ENCODE measurements at places on chromosomes 5 and 9.

DNA sequence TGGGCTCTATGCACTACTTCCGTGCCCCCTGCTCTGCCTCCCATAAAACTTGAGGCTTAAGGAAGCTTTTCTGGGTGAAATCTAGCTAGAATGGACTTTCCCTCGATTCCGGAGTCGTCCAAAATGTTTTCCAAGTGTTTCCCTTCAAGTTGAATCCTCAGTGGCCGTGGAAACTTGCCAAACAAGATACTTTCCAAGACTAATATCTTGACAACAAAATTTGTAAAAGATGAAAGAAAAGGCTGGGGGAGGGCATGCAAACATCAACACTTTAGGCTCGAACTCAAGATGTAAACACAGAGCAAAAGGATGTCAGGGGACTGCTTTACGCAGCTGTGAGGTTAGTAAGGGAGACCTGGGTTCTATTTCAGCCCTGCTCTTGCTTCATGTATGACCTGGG is 482.8 kb upstream of the KLF4 start:
- no peak for DNase-seq

DNA sequence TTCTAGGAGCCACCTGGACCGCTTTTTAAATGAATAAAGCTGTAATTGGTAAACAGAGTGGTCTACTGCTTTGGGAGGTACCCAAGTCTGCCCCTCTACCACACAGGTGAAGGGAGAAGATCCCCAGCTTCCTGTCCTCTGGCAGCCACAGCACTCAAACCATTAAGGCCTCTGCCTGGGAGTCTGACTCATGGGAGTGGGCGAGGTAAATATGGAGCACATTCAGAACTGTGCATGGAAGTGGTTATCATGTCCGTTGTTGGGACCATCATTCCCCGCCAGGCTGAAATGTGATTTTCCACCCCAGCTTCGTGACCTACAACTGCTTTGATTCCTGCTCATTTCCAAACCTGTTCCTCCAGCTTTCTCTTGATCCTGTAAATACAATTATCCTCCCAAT is 59.5 kb upstream of the ALDH1B1 start:
- no peak for DNase-seq

DNA sequence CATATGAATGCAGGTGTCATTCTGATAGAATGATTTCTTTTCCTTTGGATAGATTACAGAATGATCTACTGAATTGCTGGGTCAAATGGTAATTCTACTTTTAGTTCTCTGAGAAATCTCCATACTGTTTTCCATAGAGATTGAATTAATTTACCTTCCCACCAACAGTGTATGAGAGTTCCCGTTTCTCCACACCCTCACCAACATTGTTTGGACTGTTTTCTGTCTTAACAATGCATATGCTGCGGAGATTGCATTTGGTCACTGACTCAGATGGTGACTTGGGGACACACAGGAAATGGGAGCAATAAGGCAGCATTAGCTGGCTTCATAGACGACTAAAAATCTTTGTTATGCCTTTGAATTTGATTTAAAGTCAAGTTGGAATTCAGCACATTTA is 95.9 kb downstream of the CDH6 start:
- DNase-seq: no peak

DNA sequence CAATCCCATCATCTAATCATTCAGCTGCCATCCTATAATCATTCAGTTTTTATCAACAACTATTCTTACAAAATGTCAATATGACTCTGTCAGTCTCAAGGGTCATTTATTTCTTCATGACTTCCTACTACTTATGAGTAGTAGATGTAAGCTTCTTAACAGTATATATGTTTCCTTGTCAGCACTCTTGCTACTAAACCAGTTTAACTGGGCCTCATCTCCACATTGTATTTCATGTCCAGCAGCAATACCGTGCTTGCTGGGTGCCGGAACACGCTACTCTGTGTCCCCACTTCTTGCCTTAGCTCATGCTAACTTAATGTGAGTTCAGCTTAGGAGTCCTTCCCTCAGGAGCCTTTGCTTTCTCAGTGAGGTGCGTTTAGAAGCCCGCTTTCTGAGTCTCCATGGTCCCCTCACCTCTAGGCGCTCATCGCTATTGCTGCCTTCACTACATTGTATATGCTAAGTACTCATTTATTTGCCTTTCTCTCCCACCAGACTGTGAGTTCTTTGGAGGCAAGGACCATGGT is 32.9 kb downstream of the ELL2 start:
- DNase-seq: no peak

DNA sequence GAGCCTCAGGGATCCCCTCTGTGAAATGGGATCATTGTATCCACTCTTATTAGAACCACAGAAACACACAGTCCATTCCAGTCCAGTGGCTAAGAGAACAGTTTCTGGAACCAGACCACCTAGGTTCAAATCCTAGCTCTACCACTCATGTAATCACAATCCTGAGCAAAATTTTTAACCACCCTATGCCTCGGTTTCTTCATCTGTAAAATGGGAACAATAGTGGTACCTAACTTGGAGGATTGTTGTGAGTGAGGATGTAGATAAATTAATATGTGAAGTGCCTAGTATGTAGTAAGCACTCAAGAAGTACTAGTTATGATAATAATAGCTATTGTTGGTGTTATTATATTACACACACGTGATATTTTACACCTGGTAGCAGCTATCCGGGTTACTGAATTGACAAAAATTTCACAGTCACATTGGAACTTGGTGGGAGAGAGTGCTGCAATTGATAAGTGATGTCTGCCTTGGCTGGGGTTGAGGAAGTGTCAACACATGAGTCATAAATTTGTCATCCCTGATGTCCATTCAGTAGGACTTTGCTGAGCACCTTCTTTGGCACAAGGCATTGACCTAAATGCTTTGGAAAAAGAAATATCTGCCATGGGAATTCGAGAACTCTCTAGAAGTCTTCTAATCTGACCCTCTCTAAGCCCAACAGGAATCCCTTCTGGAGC is 68.4 kb downstream of the COL27A1 start:
- DNase-seq: no peak

DNA sequence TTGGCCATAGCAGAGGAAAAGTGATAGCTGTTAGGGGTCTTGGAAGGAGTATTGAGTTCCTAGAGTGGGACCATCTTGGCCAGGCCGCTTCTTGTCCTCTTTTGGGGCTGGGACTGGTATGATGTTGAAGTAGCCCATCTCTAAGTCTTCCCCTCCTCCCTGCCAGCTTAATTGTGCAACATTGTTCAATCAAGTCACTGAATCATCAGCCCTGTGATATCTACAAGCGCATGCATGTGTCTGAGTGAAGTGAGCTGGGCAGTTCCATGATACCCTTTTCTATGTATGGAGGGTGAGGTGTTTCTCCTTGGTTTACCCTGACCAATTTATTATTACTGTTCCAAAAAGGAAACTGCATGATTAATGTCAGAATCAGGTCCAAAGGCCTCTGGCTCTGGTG is 112.2 kb downstream of the C9orf152 start:
- DNase-seq: no peak

GRCh38 chr9:14344053-14344524 is 30.1 kb upstream of the NFIB start:
- no peak for DNase-seq

DNA sequence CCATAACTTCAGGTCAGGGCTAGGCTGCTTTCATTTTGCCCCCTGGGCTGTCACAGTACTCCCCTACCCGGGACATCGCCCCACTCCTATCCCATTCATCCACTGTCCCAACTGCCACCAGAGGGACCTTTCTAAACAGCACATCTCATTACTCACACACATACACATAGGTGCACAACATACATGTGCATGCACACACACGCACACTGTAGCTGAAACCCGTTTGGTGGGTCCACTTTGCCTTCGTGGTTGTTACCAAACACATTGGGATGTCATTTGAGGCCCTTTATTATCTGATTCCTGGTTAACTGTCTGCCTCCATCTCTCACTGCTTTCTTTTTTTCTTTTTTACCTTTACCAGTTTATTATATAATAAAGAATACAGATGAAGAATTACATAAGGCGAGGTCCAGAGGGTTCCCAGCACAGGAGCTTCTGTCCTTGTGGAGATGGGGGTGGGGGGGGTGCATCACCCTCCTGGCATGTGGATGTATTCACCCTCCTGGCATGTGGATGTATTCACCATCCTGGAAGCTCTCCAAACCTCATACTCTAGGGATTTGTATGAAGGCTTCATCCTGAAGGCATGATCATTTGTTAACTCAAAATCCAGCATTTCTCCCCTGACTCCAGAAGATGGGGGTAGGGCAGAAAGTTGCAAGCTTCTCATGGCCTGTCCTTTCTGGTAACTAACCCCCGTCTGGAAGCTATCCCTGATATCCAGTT is 186.0 kb downstream of the GOLPH3 start:
- DNase-seq: peak; percentile 69
